Retina (tissue), 1 donor: ENCODE measurements at places on chromosomes 7 and 10.

DNA sequence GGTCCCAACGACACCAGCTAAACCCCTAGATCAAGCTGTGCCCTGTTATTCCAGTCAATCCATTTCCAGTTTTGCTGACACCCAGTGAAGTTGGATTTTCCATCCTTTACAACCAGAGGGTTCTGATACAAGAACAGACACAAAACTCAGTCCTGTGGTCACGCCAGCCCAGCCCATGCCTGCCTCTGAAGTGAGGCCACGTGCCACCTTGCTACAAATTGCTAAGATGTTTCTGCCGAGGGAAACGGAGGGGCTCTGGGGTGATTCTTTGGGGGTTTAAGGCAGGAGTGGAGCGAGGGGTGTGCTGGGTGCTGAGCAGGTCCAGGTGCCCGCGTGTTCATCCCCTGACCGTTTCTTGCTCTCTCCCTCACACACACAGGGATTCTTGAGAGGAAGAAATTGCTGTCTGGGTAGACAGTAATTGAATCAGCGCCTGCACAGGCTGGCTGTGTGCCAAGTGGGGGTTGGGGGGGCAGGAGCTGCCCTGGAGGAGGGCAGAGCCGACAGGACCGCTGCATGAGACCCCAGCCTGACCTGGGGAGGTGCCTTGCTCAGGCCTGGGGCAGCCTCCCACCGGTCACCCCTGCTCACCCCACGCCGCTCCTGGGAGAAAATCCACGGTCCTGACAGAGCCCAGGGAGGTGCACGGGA, 38.1 kb downstream of the ADAP1 start:
- DNase-seq = peak; percentile 59

GRCh38 chr7:73712773-73713172, 6.7 kb downstream of the STX1A start:
- DNase-seq = no peak

GRCh38 chr7:10475940-10476641, 497.6 kb upstream of the PHF14 start:
- no peak for DNase-seq

DNA sequence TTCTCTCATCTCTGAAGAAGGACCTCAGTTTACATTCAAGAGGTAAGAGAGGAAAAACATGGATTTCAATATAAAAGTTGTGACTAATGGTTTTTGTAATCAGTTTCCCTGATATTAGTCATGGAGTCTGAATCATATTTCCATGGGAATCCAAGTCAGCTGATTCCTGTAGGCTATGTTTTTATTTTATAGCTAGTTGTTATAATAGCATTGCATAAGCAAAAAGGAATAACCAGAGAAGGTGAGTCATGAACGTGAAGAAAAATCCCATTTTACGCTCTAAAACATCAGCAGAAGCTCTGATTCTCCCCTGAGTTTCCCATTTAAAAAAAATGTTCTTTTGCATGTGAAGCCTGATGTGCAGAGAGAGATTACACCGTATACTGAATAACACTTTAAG, 299.3 kb downstream of the SFMBT2 start:
- no peak for DNase-seq

- no peak for DNase-seq
Measured at GRCh38 chr10:119118231-119118630, 14.3 kb downstream of the DENND10 start.

DNA sequence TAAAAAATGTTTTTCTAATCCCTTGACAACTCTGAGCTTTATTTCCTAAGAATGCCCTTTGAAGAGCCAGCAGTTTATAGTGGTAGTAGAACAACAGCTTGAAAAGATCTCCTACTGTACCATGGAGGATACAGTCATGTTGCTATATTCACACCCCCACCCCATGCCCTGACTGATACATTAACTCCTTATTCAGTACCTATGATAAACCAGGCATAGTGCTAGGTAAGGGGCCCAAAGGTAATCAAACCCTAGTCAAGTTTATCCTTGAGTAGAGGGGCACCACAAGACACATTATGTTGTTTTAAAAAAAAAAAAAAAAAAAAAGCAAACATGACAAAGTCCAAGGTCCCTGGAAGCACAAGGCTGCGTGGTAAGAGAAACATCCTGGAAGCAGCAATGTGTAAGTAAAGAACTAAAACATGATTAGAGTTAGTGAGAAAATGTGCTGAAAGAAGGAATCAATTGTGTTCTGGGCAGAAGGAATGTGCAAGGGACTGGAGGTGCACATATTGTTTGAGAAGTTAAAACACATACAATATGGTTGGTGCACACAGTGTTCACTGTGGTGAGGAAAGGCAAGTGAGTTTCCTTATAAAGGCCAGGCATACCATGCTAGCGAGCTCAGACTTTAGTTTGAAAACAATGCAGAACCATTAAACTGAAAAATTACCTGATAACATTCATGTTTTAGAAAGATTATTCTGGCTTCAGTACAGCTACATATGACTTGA, 51.2 kb downstream of the PDE1C start:
- no peak for DNase-seq

- no peak for DNase-seq
Measured at GRCh38 chr7:48411619-48412018, 240.4 kb downstream of the ABCA13 start.

DNA sequence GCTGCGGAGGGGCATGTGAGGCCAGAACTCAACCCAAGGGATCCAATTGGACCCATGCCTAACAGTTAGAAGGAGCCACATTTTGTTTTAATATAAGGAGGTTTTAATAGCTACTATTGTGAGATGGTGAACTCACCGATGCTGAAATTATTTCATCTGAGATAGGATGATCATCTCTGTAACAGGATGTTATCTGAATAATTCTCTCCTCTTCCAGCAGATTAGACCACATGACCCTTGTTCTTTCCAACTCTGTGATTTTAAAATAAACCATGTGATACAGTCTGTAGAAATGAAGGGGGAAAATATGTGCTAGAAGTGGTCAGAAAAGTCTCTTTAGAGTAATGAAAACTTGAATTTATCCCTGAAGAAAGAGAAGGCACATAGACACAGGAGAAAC, 385.8 kb downstream of the LRMDA start:
- DNase-seq = no peak

DNA sequence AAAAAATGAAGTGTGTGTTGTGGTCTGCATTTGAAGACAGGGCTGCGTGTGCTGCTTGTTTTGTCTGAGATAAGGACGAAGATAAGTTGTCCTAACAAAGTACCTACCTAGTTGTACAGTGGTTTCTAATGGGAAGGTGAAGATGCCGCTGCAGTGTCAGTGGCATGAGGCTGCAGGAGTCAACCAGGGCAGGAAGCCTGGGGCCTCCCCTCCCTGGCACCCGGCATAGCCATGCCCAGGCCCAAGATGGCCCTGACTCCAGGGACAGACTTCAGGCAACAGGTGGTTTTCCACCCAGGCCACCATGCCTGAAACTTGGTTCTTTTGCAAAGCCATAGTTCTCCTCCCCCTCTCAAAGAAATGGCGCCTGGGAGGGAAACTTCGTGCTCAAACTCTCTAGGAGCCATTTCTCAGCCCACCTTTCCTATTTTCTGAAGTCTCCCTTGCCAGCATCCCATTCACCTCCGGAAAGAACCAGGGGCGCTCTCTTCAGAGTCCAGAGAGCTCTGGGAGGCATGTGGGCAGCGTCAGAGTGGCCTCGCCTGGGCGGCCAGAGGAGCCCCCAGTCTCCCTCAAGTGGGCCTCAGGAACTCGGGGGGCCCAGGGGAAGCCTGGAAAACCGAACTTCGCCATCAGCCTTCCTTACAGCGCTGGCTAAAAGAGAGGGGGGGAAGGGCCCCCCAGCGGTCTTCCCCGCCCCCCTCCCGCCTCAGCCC, 2.1 kb upstream of the KAT6B start:
- DNase-seq = peak; percentile 60

- DNase-seq = no peak
Measured at GRCh38 chr10:87079106-87079836, 15.4 kb downstream of the GLUD1 start.

GRCh38 chr10:80976658-80977057, 439.0 kb downstream of the SH2D4B start:
- no peak for DNase-seq

DNA sequence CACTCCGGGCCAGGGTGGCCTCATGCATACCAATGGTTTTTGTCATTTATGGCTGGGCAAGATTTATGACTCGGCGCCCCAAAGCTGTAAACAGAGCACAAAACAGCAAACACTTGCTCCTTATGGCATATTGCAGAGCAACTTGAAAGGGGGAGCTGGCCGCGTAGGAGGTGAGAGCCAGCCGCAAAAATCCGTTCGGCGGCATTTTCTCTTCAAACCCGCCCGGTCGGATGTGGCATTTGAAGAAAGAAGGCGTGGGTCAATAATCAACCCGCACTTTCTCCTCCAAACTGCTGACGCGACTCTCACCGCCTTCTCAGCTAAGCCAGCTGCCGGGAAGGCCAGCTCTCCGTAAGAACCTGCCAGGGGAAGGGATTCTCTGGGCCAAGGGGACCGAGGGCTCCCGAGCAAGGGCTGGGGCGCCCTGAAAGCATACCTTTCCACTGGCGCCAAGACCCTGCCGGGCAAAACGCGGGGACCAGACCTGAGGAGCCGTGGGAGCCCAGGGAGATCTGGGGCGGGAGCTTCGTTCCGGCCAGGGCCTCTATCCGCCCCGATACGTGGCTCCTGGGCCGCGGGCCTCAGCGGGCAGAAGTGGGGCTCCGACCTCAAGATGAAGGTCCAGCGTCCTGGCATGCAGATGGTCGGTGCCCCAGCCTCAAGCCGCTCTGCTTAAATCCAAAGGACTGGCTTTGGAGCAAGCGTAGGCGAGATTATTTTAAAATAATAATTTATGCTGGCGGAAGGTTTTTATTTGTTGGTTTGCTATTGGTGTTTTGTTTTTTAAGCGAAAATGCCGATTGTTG, 12.9 kb upstream of the HOXA2 start:
- peak; percentile 74 for DNase-seq

DNA sequence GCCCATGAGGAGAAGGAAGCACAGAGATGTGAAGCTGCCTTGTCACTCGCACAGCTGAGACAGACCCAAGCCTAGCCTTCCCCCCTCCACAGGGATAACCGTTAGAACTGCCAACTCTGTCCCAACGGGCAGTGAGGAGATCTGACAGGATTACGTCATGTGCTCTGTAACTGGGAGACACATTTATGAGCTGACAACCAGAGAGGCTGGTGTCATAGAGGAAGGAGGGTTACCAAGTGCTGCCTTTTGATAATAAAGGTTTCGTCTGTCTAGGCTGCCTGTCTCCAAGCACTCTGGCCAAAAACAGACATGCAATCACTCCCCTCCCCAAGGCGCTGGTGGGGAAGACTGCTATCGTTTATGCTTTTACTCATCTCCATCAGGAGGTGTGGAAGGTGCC, 165.9 kb downstream of the PLXNA4 start:
- DNase-seq = no peak

GRCh38 chr10:128314686-128315085, 188.5 kb upstream of the MKI67 start:
- peak; percentile 43 for DNase-seq

- DNase-seq = no peak
Measured at GRCh38 chr10:101967713-101968112, 88.3 kb downstream of the ARMH3 start.

GRCh38 chr7:114972567-114972966, 50.7 kb downstream of the MDFIC start:
- DNase-seq = no peak

DNA sequence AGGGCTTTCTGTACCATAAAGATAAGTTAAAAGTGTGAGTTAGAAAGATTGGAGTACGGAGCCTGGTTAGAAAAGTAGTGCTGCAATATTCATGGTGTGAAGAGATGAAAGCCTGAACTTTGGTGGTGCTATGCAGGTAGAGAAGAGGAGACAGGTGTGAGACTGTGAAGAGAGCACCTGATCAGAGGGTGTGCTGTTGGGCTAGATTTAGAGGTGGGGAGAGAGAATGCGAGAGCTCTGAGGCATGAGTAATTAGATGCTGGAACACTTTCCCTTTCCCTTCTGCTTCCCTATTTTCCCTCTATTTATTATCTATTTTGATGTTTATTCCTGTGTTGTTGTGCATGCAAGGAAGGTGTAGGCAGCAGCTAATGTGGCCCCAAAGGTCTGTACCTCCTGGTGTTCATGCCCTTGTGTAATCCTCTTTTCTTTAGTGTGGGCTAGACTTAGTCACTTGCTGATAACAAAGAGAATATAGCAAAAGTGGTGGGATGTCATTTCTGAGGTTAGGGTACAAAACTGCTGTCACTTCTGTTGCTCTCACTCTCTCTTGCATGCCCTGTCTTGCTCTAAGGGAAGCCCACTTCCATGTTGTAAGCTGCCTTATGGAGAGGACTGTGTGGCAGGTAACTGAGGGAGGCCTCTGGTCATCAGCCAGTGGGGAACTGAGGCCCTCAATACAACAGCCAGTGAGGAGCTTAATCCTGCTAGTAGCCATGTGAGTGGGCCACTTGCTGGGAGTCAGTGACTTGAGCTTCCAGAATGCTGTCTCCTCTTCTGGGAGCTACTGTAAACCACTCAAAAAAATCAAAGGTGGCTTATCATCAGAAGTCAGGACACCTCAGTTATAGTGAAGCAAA, 2.6 kb upstream of the ATXN7L1 start:
- DNase-seq = no peak

GRCh38 chr10:91607646-91608403, 25.0 kb downstream of the PPP1R3C start:
- DNase-seq = no peak

DNA sequence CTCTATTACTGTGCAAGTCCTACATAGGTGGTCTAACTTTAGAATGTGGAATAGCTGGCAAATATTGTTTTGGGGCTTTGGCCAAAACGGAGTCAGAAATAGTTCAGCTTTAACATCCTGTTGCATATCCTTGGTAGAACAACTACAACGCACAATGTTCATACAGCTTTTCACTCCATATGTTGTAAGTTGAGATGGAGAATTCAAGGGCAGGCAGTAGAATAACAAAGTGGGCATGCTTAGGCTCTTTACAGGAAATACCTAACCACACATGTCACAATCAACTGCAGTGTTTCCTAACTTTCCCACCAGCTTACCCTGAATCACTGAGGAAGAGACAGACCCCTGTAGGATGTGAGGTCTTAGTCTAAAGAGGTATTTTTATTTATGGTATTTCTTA, 122.3 kb downstream of the PPP1R3A start:
- DNase-seq = no peak

DNA sequence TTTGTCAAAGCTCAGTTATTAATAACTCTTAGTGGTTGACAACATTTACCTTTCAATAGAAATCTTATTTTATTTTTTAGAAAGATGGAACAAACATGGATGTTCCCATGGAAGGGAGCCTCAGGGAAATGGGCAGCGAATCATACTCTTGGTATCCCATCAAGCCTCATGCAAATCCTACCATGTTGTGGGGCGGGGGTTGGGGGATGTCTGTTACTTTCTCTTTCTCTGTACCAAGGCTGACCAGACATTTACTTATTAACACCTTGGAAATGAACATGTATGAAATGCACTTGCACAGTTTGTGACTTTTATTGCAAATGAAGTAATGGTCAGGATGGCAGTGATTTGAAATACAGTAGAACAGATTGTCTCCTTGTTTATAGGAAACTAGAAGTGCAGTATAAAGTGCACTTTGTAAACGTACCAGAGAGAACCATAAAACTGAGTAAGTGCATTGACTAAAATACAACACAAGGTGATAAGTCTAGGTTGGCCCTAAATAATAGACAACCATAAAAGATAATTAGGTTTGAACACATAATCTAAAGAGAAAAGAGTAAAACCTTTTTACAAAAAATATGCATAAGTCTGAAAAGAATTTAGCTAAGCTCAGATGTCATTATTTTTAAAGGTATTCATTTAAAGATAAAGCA, 32.4 kb downstream of the SEMA3D start:
- no peak for DNase-seq
